Right lobe of liver (tissue), 6 donors: ENCODE measurements at places on chromosomes 2 and 18. TPM values are rescaled to one million over a fixed set of nuclear protein-coding genes. Genes with fewer than 3 reads are reported as not detected.

DNA sequence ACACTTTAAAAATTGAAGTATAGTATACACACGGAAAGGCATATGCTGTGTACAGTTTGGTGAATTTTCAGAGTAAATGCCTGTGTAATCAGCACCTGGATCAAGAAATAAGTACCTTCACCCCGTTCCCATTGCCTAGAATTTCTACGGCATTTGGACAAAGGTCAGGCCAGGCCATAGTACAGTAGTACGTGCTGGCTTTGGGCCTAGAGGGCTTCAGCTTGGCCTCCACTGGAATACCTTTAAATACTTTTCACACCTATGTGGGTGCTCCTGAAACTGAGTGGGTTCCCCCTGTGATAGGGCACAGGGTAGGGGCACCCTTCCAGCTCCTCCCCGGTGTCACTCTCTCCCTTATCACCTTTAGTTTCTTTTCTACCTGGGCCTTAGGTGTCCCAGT, 26.5 kb downstream of the TET3 start:
- H3K27me3 ChIP-seq = no peaks in the 10 kb centered on the region
- no peaks in the 10 kb centered on the region for H3K4me1 ChIP-seq
- DNase-seq = no peak
- no peak overlapping the region for H3K4me3 ChIP-seq
- no peak overlapping the region for H3K27ac ChIP-seq

DNA sequence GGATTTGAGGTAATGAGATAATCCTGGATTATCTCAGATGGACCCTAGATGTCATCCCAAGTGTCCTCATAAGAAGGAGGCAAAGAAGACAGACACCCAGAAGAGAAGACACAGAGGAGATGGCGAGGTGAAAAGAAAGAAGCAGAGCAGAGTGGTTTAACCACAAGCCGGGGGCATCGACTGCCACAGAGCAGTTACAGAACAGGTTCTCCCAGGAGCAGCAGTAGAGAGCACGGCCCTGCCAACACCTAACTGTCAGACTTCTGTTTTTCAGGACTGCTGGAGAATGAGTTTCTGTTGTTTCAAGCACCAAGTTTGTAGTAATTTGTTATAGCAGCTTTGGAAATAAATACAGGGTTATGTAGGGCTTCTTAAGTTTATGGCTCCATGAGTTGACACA, 437.0 kb downstream of the THSD7B start:
- H3K4me1 ChIP-seq = no peaks in the 10 kb centered on the region
- DNase-seq = no peak
- H3K4me3 ChIP-seq = no peak overlapping the region
- H3K36me3 ChIP-seq = no peaks in the 10 kb centered on the region
- H3K27me3 ChIP-seq = no peaks in the 10 kb centered on the region
- no peak overlapping the region for H3K27ac ChIP-seq

DNA sequence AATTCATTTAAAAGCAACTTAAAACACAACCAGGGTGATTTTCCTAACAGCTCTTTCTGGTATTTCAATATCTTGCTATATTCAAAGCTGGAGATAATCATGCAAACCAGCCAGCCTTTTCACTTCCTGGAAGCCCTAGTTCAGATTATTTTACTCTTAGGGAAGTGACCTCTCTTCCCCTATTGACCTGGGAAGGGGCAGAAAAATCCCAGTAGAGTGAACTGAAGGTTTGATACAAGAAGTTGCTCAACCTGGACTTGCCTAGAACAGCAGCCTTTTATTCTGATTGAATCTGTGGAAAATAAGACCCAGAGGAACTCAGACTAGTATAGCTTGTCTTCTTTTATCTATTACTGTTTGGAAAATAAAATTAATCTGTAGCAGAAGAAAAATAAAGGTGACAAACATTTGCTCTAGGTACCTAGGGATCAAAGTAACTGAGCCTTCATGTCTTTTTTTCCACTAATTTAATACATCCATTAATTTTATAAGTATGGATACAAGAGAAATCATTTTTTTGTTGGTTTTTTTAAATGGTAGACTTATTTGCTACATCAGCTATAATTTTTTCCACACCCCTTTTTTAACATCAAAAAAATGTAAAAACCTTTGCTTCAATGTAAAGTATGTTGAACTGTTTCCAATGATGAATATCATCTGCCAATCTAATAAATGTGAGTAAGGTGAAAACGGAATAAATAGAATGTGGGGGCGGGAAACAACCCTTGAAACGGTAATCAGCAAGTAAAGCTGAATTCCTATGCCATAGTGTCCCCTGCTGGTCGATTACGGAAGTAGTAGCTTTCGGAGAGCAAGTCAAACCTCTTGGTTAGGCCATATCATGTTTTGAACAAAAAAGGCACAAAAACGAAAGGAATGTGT, 629.9 kb downstream of the NRXN1 start:
- H3K4me1 ChIP-seq = no peaks in the 10 kb centered on the region
- no peak for DNase-seq
- H3K4me3 ChIP-seq = no peak overlapping the region
- H3K27me3 ChIP-seq = no peaks in the 10 kb centered on the region

- H3K27me3 ChIP-seq = no peaks in the 10 kb centered on the region
- no peak overlapping the region for H3K4me3 ChIP-seq
- H3K36me3 ChIP-seq = no peaks in the 10 kb centered on the region
- no peaks in the 10 kb centered on the region for H3K4me1 ChIP-seq
Observed at GRCh38 chr2:214126135-214126534, 284.7 kb upstream of the VWC2L start.

GRCh38 chr2:162011706-162012564, 62.1 kb downstream of the DPP4 start:
- H3K27ac ChIP-seq = no peak overlapping the region
- H3K27me3 ChIP-seq = no peaks in the 10 kb centered on the region
- no peak overlapping the region for H3K4me3 ChIP-seq
- H3K36me3 ChIP-seq = no peaks in the 10 kb centered on the region

GRCh38 chr2:196390243-196391148, 219.1 kb upstream of the STK17B start:
- H3K4me1 ChIP-seq = no peaks in the 10 kb centered on the region
- H3K4me3 ChIP-seq = no peak overlapping the region
- DNase-seq = no peak
- no peaks in the 10 kb centered on the region for H3K27me3 ChIP-seq
- H3K27ac ChIP-seq = no peak overlapping the region
- H3K36me3 ChIP-seq = no peaks in the 10 kb centered on the region

GRCh38 chr2:239801404-239802184, 223.5 kb downstream of the NDUFA10 start:
- H3K36me3 ChIP-seq = no peaks in the 10 kb centered on the region
- H3K27ac ChIP-seq = no peak overlapping the region
- DNase-seq = peak; percentile 31
- H3K4me3 ChIP-seq = no peak overlapping the region

DNA sequence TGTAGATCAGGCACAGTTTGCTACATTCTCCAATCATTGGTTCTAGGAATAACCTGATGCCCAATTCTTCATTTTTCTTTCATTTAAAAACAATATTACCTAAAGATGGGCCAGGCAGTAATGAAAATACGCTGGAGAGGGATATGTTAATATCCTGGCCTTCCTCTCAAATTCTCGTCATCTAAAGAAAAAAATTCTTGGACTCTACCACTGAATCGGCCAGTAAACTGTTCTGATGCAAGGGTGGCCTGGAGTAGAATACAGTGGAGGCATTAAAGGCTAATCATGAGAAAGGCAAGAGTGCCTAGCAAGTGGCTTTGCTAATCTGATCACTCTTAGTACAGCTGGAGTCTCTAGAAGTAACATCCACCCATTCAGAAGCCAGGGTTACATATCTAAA, 157.7 kb downstream of the ANTXR1 start:
- no peaks in the 10 kb centered on the region for H3K27me3 ChIP-seq
- DNase-seq = no peak
- no peak overlapping the region for H3K4me3 ChIP-seq
- no peaks in the 10 kb centered on the region for H3K4me1 ChIP-seq
- H3K36me3 ChIP-seq = no peaks in the 10 kb centered on the region
- H3K27ac ChIP-seq = no peak overlapping the region

- H3K27ac ChIP-seq = no peak overlapping the region
- no peaks in the 10 kb centered on the region for H3K27me3 ChIP-seq
- no peak overlapping the region for H3K4me3 ChIP-seq
- no peak for DNase-seq
Observed at GRCh38 chr2:202018950-202019349, 14.7 kb upstream of the FZD7 start.

Gene GPBAR1
- total RNA-seq = 0.91 TPM

Gene CERKL
- total RNA-seq = not detected

Gene TCF7L1
- 1.2 TPM for total RNA-seq

Gene ITGA4
- 3.3 TPM for total RNA-seq

Gene CCBE1
- 3.1 TPM for total RNA-seq

Gene TYMS
- 1.6 TPM for total RNA-seq
